ENCODE measurements at places on chromosomes 12 and 14.

GRCh38 chr14:77311217-77311616 lies 9.5 kb downstream of the POMT2 start:
- DNase-seq: no peak

DNA sequence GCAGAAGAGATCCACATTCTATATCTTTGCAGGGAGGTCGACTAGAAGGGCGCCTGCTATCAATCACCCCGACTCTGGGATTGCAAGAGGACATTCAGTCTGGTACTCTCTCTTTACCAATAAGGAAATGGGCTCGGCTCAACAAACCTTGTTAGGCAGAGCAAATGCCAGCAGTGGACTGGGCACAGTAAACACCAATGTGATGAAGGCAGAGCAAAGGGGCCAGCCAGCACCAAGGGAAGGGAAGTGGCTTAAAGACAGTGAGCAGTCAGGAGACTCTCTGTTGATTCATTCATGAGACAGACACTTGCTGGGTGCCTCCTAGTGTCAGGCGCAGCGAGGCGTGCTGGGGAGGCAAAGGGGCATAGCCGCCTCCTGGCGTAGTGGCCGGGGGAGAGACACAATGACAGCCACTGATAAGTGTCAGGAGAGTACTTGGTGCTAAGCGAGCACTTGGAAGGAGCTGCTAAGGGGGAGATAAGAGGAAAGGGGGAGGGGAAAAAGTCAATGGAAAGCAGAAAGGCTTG lies 34.1 kb downstream of the TMCC3 start:
- DNase-seq: no peak

GRCh38 chr12:132773077-132773955 lies 11.7 kb upstream of the ANKLE2 start:
- DNase-seq: no peak

DNA sequence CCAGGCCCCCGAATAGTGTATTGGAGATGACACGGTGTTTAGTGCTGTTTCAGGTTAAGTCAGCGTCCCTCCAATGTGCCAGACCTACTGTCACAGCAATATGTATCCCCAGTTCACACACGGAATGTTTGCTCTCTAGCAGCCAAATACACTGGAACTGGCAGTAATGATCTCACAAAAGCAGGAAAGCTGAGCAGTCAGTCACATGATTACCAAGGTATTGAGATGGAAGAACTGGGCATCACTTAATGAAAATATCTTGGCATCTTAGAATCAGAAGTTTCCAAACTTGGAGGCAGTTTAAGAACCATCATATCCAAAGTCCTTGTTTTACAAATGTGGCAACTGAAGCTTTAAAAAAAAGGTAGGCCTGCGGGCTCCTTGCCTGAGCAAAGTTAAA lies 23.3 kb downstream of the NINJ2 start:
- no peak for DNase-seq

DNA sequence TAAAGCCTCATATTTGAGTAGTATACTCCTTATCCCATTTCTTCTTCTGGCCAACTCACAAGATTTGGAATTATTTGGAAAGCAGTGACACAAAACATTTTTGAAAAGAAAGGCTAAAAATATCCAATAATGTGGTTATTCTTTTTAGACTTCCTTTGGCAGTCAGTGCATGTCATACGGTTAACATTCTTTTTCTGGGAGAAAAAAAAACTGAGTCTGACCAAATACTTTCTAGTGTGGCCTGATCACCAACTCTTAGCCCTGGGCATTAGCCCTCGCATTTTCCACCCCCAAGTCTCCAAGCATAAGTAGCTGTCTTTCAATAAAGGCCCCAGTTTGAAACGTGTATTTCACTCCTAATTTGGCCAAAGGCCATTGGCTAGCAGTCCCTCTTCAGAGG lies 5.9 kb downstream of the RASSF3 start:
- DNase-seq: no peak

- no peak for DNase-seq
Measured at GRCh38 chr12:19704966-19705365, 265.7 kb downstream of the AEBP2 start.
